ENCODE measurements at places on chromosomes 11 and 22.

DNA sequence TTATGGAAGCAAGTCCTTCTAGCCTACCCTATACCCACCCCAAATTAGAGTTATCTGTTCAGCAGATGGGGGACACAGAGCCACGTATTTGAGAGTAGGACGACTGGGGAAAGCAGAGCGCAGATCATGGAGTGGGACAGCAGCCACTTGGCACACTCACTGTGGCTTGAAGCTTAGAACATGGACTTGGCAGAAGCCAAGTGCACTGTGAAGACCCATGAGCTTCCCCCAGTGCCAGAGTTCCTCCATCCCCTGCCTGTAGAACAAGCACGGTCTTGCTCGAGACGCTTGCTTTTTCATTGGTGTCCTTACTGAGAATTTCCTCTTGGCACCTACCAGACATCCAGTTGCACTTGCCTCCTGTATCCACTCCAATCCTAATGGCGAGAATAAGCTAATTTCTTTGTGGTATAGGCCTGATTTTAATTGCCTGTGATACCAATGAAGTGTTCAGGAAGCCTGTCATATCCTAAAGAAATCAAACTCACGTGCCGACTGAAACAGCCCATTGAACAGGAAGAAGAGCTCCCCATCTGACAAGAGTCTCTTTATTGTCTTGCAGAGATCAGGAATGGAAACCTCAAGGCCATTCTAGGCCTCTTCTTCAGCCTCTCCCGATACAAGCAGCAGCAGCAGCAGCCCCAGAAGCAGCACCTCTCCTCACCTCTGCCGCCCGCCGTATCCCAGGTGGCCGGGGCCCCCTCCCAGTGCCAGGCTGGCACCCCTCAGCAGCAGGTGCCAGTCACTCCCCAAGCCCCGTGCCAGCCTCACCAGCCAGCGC is 166.9 kb downstream of the NAV2 start:
- DNase-seq = no peak

DNA sequence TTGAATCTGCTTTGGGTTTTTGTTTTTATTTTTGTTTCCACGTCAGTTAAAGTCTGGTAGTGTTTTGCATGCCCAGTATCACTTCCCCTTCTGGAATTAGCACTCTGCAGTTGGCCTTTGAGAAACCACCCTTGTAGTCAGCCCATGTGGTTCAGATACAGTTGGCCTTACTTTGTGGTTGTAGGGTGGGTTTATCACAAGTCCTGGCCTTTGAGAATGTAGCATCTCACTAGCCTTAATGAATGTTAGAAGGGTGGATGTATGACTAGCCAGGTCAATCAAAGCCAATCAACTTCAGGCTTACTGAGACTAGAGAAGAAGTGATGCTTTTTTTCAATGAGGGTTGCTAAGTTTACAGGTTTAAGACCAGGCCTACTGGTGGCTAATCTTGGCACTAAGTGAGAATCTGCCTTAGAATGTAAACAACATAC is 19.8 kb downstream of the ARL14EP start:
- no peak for DNase-seq

DNA sequence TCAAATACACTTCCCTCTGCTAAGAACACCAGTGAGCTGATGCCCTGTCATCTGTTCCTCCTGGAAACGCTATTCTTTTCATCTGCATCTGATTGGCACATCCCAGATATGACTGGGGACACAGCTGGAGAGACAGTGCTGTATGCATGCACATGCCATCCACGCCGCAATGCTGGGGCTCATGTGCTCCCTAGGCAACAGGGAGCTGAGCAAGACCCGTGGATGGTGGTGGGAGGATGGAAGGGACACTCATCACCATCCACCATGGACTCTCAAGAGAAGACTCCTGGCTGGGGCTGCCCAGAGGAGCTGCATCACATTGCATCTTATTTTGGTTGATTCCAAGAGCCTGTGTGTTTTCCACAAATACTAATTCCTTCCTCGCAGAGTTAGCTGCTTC is 534.9 kb downstream of the OPCML start:
- DNase-seq = no peak

- no peak for DNase-seq
These were observed 46.4 kb downstream of the MUC6 start for GRCh38 chr11:990101-990500.
